ENCODE measurements at places on chromosomes 1 and 21.

DNA sequence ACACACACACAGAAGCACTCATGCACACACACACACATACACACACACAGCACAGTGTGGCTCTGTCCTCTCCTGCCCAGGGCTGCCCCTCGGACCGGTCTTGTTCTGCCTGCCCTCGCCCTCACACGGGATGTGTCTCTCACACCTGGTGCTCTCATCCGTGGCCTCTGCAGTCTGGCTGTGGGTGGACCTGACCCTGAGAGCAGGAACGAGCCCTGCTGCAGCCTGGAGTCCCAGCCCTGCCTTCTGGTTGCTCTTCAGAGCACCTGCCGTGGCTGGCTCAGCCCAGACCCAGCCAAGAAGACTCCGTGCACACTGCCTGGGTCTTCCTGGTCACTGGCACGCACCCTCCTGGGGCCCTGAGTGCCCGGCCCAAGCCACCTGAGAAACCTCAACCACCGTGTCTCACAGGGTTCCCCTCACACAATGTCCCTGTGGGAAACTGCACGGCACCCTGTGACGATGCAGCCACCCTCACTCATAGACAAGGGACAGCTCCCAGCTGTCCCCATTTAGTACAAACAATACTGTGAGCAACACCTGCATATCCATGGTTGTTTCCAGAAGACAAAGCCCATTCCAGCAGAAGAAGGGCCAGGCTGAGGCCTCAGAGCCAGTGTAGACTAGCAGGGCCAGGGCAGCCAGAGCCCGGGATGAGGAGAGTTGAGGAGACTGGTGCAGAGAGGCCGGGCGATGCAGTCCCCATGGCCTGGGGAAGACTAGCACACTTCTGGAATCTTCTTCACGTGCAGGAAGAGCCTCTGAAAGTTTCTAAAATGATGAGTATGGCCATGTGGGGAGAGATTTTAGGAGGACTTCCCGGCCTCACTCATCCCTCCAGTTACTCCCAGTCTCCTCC is 234.0 kb downstream of the NPHP4 start:
- DNase-seq = no peak

- no peak for DNase-seq
Observed at GRCh38 chr21:38136201-38136600, 120.6 kb upstream of the KCNJ15 start.

DNA sequence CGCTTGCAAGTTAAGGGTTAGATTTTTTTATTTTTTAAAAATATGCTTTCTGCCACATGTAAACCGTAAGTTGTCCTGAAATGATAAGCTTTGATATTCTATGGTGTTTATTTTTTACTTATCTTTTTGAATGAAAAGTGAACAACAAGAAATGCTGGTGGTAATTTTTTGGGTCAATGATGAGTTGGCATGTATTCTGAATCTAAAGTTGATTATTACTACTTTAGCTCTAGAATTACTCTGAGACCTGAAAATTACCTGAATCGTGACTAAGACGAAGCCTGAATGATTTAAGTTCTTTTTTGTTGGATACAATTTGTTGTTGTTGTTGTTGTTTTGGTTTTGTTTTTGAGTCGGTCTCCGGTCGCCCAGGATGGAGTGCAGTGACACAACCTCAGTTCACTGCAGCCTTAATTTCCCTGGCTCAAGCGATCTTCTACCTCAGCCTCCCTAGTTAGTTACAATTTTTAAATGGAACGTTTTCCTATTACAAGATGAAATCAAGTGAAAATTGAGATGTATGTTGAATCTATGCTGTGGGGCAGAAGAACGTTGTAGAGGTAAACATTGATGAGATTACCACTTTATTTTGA is 941 bp downstream of the RABGGTB start:
- no peak for DNase-seq

DNA sequence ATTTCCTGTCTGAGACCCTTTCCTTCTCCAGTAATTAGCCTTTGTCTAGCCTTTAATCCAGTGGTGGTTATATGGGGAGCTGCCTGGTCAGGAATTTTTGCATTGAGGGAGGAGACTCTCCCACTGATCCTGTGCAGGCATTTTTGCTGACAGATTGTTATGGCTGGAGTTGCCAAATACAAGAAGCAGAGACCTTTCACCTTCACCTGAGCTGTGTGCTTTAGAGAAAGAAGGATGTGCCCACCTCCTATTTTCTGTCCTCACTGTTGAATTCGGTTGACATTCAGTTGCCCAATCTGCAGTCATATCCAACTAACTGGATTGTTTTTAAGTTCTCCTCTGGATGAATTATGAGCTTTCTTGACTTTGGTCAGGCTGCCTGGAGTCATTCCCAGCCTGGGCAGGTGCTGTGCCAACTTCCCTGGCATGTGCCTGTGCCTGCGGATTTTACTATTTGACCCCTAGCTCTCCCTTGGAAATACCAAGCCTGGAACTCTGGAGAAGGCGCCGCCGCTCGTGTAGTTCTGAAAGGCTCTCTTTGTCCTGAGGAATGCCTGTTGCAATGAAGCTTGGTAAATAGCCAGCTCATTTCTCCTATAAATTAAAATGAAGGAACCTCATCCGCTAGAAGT is 143.9 kb downstream of the NOS1AP start:
- DNase-seq = peak; percentile 46

GRCh38 chr1:78601068-78601467 is 19.2 kb upstream of the IFI44L start:
- DNase-seq = no peak

DNA sequence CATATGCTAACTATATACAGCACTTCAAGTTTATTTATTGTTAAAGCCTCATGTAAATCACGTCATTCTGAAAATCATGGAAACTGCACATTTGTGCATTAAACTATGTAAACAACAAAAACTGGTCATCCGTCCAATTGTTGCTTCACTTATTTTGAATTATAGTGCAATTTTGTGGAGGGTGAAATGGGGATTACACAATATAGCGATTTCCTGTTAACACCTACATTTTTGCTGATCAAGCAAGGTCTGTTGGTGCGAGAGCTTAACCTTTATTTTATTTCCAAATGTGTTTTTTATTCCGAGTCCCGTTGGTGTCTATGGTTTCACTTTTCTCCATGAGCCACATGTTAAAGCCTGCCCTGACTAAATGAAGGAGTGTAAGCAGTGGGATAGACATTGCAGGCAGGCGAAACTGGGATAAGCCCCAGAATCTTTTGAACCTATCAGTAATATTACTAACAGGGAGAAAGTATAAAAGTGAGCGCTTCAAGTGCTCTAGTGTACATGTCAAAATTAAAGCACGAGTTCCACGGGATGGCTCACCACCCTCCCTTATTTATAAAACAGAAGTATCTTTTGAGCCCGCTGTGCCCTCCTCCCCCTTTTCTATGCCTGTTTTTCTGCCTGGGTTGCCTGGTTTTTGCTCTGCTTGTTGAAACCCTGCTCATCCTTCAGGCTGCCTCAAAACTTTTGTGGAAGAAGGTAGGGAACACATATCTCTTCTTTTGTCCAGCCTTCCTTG is 120.7 kb downstream of the NFIA start:
- no peak for DNase-seq

- no peak for DNase-seq
Observed at GRCh38 chr1:244727871-244728474, 75.0 kb downstream of the DESI2 start.

GRCh38 chr1:40221977-40222772 is 25.6 kb upstream of the TMCO2 start:
- no peak for DNase-seq

Measured in iPS-NIHi11 (cell line).